ENCODE measurements at places on chromosomes 7 and 10.

GRCh38 chr10:48574322-48574796 lies 30.5 kb downstream of the ARHGAP22 start:
- DNase-seq: no peak

- peak; percentile 1 for DNase-seq
Measured at GRCh38 chr7:54543051-54543488, 895 bp downstream of the VSTM2A start.

- DNase-seq: no peak
Measured at GRCh38 chr7:45114926-45115325, 3.4 kb upstream of the TBRG4 start.

- DNase-seq: no peak
Measured at GRCh38 chr10:6201516-6201975, 1.2 kb upstream of the PFKFB3 start.

DNA sequence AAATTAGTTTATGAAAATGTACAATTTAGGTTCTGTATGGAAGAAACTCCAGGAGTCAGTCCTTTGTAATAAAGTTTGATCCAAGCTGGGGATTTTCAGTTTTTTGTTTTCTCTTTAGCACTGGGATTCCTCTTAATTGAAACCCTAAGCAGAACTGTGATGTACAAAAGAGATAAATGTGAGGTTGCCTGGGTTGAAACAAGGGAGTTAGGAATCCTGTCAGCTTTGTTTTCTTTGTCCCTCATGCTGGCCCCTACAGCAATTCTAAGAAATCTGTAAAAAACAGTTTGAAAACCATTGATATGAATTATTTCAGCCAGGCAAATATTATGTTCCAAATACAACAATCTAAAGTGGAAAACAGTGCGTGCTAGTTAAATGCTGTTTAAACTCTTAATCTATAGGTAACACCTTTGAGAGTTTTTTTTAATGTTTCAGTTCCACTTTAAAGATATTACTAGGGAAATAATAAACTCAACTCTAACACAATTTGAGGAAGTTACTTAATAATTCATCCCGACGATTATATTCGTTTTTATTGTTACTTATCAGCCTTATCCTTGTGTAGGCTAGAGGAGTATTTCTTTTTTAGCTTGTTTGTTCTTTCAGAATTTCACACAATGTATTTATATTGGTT lies 65.3 kb downstream of the SGCE start:
- no peak for DNase-seq

GRCh38 chr7:54839575-54840213 lies 80.7 kb upstream of the SEC61G start:
- DNase-seq: no peak

DNA sequence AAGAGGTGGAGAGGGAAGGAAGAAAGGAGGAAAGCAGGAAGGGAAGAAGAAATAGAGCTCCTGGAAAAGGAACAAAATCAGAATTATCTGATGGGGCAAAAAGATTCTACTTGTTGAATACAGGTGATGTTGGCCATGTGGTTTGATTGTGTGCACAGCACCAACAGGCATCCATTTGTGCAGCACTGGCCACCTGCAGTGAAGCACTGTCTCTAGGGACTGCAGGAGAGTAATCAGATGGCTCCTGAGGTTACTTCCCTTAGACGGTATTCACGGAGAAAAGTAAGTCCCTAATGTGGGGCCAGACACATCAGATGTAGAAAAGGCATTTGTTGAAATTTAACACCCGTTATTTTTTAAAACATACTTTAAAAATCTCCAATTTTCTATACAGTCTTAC lies 135.3 kb upstream of the VIPR2 start:
- DNase-seq: no peak

DNA sequence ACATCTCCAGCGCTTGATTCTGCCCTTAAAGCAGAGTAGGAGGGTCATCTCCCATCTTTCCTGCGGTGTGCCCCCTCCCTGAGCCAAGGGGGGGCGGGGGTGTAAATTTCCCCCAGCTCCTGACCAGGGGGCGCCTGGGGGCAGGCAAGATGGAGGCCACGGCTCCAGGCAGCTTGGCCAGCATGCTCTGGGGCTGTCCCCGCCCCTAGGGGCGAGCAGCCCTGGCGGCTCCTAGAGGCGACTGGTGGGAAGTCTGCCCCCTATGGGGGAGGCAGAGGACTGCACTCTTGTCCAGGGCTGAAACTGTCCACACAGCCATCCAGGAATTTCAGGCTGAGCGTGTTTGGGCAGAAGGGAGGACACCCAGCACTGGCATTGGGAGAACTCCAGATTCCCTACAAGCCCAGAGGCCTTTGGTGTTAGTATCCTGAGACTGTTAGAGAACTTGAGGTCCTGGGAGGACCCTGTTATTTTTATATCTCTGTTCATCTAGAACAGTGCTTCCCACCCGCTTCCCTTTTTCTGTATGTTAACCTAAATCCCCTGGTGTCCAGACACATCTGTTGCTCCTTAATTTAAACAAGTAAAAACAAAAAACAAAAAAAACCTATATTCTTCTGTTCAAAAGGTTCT lies 4.6 kb downstream of the STRA8 start:
- no peak for DNase-seq

DNA sequence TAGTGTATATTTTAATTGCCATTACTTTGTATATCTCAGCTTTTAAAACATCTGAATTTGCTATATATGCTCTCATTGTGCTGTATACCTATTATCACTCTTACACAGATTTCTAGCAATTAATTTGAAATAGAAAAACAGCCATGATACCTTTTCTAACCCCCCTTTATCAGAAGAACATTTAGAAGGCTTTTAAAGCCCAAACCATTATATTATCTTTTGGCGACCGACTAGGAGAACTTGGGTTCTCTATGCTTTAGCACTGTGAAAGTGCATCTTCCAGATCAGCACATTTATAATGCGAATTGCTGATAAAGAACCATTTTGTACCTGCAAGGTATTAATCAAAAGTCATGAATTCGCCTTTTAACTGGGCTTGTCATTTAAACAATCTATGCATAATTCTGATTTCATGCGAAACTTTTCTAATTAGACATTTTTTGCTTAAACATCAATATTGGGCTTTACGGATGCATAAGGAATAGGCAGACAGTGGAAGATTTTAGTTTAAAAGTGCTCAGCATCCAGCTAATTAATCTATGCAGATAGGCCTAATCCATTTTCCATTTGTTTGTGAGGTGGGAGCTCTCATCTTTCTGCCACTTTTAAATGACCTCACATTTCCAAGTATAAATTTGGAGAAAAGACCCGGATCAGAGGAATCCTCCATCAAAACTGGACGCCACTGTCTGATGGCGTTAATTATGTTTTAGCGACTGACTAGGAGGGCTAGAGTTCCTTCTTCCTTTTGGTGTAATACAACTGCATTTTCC lies 1.2 kb upstream of the MLLT10 start:
- DNase-seq: no peak

GRCh38 chr7:99557940-99558305 lies 519 bp upstream of the ZNF655 start:
- no peak for DNase-seq

DNA sequence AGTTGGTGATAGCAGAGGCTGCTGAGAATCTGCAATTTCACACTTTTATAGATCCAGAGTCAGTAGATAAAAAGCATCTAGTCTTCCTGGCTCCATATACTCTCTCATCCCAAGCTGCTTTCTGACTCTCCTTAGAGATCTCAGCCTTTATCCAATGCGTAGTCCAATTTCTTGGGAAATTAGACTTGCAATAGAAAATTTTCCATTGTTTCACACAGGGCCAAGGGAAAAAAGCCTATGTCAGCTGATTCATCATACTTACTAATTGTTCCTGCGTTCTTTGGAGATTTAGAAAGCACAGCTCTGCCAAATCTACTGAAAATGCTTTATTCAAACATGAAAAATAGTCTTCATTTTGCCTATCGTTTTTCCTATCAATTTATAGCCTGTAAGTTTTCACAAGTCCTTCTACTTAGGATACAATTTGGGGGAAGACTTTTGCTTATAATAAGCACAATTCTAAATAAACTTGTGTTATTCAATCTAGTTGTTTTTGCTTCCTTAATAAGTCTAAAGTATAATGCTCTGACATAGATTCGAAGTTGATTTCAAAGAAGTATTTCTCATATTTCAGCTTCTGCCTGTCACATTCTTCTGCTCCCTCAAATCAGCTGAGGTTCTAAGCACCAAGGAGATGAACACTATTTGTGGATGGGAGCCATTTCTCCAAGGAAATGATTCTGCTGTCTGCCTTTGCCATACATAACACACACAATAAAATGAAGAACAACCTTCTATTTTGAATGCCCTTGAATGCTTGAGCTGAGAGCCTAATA lies 165.4 kb downstream of the ADAM12 start:
- DNase-seq: no peak

GRCh38 chr10:129704786-129705525 lies 237.9 kb downstream of the MGMT start:
- no peak for DNase-seq

- DNase-seq: no peak
Measured at GRCh38 chr7:5477126-5477525, 53.5 kb upstream of the TNRC18 start.

DNA sequence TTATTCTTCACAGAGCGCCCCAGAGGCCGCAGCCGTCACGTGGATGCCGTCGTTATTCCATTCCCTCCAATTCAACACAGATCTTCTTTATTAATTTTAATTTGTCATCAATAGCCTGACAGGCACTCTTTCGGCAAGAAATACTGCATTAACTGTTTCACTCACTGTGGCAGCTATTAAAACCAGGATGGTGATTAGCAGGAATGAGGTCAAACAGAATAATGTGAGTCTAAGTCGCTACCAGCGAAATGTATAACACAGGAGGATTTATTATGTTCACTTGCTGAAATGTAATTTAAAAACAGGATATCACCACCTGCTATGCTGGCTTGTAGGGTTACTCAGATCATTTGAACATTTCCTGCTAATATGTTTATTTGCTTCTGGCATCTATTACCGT lies 74.2 kb upstream of the MGMT start:
- no peak for DNase-seq

DNA sequence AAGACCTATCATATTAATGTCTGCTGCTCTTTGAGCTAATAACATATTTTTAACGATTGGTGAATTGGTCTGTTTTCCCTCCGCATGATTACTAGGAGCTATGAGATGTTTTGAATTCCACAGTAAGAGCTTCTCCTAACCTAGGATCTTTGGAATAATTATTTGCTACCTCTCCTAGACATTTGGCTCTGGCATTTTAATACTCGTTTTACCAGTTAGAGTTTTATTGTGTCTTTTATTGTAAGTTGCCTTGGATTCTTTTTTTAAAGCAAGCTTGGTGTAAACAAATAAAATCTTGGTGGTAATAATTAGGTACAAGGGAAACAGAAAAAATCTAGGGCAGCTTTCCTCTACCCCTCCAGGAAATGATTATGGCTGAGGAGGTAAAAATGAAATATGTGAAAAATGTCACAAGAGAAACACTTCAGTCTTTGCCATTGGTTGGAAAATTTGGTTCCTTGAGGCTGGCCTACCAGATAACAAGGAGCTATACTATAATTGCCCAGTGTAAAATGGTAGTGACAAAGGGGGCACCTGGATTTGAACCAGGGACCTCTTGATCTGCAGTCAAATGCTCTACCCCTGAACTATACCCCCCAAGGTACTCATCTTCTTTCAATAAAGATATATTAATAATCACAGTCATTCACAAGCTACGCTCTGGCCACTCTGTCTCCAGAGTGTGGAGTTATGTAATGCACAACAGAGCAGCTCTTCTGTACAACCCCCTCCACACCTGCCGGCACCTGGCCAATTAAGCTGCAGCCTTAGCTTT lies 85.4 kb downstream of the ZNF777 start:
- no peak for DNase-seq

- DNase-seq: no peak
Measured at GRCh38 chr7:35379481-35379880, 125.6 kb upstream of the TBX20 start.

DNA sequence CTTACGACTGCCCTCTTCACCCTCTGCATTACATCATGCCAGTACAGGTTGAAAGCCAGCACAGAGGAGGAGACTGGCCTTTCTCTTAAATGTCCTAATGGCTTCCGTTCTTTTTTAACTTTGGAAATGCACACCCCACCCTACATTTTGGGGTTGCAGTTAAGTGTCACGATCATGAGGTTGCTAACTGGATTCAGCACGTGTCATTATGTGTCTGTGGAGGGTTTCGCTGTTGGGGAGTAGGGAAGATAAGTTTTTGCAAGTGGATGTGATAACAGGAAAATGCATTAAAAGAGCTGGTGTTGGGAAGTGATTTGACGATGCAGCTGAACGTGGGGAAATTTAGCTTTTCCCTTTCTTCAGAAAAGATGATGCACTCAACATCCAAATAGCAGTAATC lies 135.9 kb downstream of the LRRC4 start:
- no peak for DNase-seq

All from HFF-Myc (cell line).